ENCODE measurements at places on chromosomes 2 and 18. TPM values are rescaled to one million over a fixed set of nuclear protein-coding genes. Genes with fewer than 3 reads are reported as not detected.

GRCh38 chr2:29080886-29081743 is 6.8 kb upstream of the PCARE start:
- DNase-seq: no peak

- DNase-seq: peak; percentile 76
Observed at GRCh38 chr18:5628512-5629255, 84.9 kb upstream of the EPB41L3 start.

Gene PRR30
- not detected for total RNA-seq

Gene RAPGEF4
- 0.69 TPM for total RNA-seq

DNA sequence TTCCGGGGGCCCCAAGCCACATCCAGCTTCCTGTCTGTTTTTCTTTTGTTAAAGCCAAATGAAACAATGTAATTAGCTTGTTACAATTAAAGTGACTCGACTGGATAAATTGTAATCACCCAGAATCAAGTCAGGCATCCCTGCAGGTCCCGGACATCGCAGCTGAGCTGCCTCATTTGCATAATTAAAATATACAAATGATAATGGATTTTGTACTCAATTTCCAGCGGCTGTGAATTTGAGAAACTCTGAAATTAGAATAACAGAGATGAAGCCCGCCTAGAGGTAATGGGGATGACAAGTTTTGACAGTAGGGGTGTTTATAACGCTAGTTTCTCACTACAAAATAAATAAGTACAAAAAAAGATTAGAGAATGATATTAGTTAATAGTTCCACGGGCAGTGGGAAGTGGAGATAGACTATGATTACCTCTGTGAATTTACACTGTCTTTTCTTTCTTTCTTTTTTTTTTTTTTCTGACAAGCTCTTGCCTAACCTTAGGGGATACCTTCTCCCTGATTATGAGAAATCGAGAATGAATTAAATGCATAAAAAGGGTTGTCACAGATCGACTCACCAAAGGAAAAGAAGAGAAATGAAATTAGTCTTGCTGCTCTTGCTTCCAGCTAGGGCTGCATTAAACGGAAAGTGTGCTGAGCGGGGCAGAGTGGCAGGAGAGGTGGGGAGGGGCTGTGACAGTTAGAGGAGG is 82.6 kb upstream of the SKOR2 start:
- DNase-seq: no peak

GRCh38 chr18:52510139-52510538 is 170.1 kb downstream of the DCC start:
- no peak for DNase-seq

DNA sequence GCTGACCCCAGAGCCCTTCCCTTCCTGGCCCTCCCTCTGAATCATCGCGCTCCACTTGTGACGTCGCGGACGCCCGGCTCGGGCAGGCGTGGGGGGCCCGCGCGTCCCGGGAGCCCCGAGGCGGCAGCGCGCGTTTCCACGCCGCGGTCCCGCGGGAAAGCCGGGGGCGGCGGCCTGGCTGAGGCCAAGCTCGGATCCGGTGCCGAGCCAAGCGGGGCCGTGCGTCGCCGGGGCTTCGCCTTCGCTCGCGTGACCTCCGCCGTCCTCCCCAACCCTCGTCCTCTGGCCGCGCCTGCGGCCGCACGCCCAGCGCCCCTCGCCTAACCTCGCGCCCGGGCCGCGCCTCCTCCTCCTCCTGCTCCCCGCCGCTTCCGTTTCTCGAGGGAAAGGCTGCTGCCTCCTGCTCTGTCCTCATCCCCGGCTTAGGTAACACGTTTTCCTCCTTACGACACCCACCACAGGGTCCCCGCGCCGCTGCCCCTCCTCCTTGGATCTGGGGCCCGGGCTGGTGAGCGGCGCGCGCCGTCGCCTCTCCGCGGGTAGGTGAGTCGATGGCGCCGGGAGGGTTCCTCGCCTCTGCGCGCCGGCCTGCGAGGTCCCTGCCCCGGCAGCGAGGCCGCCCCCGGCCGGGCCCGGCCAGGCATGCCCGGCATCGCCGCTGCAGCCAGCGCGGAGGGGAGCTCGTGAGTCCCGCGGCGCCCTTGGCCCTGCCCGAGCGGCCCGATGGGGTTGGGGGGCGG is at the start of gene INPP1:
TSS of gene INPP1 (plus strand) at position 54 of the 740 bp plus-strand sequence. CDS start 16,514 bp downstream, outside the sequence.
- DNase-seq: peak; percentile 81

Gene ANKRD44
- 3.2 TPM for total RNA-seq

Gene SERPINB10
- total RNA-seq: not detected

Gene CD302
- 0.33 TPM for total RNA-seq

DNA sequence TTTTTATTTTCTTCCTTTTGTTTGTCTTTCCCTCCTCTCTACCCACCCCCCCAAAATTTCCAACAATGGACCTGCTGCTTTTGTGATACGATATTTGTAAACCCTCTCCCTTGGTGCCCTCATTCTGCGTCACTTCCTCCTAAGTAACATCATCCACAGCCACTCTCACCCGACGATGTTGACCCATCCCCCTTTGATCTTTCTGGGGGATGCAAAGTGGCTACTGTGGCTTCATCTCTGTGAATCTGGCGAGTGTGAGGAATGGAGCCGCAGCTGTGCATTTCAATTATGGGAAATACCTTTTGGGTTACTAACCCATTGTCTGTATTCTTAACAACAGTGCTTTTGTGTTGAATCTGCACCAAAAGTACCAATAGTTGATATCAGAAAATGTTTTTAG is 19.4 kb downstream of the ANTXR1 start:
- no peak for DNase-seq

Gene SPAST
- total RNA-seq: 31.6 TPM

- DNase-seq: no peak
Observed at GRCh38 chr2:129730979-129731378, 248.5 kb upstream of the RAB6C start.

Gene ALK
- total RNA-seq: 0.21 TPM

DNA sequence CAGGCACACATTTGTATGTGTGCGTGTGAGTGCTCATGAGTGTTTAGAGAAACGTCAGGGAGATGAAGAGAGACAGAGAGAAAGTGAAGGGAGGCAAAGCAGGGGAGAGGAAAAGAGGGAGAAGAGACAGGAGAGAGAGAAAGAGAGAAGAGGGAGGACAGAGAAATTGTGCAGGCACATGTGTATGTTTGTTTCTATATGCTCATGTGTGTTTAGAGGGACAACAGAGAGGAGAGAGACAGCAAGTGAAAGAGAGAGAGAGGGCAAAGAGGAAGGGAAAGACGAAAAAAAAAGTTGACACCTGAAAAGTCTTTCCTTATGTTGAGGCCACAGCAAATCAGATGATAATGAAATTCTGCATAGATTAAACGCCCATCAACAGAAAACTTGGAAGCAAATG is 541.1 kb downstream of the TNS1 start:
- DNase-seq: no peak

GRCh38 chr18:62777814-62778213 is 62.5 kb downstream of the PHLPP1 start:
- no peak for DNase-seq

- no peak for DNase-seq
Observed at GRCh38 chr18:50970006-50970405, 2.2 kb downstream of the ELAC1 start.

DNA sequence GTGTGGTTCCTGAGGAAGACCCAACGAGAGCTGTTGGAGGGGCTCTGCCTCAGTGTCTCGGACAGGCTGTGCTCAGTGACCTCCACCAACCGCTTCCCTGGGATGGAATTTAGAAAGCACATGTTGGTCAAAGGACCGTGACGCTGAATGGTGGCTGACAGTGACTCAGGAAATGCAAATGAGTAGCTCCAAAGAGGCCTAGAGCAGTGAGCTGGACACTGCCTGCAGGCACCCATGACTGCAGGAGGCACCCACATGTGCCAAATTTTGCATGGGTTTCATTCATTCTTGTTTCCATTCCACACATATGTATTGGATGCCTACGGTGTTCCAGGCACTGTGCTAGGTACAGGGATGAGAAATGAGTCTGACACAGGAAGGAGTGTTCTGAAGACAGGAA is 46.4 kb downstream of the ACKR3 start:
- no peak for DNase-seq

DNA sequence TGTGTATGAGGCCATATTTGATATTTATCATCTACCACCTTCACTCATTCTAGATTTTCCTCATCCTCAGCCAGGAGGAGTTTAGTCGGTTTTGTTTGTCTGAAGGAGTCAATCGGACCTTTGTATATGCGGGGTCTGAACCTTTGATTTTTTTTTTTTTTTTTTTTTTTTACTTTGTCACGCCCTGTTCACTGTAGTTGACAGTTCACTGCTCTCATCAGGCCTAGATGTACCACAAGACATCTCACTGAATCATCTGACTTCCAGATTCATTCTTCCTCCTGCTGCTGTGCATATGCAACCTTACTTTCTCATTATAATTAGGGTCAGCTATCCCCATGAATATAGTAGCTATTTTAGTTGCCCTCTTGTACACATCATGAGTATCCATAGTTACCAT is 133.2 kb downstream of the ARHGAP15 start:
- DNase-seq: no peak

DNA sequence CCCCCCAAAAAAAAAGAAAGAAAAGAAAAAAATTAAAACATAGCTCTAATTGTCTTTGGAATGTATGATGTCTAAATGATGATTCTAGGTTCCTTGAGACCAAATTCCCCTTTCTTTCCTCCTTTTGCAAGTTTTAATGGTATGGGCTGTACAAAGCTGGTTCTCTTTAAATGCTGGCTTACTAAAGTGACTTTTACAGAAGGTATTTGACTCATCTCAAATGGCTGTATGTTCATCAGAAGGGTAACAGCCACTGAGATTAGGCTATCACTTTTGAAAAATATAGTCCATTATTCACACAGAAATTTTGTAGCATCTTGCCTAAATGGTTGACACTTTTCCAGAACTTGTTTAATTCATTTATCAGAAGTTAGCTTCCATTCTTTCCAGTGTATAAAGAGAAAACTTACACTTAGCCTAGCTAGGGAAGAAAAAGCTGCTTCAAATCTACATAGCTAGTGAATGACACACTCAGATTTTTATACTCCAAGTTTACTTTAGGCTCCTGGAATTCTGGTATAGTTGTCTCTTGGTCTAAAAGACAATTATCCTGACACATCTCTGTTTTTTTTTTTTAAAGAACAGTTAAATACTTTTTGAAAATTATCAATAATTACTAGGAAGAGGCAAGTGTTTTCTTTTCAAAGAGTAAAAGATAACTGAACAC is 622.6 kb downstream of the LRP1B start:
- no peak for DNase-seq

Gene GPR39
- total RNA-seq: 6.2 TPM

DNA sequence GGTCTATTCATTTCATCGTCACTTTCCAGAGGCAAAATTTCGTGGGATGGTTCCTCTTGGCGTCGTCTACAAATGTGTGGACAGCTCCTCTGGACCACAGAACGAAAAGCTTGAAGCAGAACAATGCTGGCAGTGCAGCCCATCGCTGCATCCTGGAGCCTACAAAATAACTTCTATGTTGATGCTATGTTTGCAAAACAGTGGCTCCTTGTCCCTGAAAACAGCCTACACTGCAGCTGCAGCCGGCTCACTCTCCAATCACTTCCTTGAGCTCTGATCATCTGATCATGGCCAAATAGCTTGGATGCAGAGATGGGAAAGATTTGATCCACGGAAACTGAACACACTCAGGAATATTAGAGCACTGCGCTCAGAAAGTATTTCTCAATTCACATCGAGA is 60.0 kb downstream of the DOCK10 start:
- no peak for DNase-seq

GRCh38 chr2:46015671-46016070 is 281.5 kb upstream of the EPAS1 start:
- DNase-seq: no peak

Gene ST8SIA3
- 1.5 TPM for total RNA-seq

DNA sequence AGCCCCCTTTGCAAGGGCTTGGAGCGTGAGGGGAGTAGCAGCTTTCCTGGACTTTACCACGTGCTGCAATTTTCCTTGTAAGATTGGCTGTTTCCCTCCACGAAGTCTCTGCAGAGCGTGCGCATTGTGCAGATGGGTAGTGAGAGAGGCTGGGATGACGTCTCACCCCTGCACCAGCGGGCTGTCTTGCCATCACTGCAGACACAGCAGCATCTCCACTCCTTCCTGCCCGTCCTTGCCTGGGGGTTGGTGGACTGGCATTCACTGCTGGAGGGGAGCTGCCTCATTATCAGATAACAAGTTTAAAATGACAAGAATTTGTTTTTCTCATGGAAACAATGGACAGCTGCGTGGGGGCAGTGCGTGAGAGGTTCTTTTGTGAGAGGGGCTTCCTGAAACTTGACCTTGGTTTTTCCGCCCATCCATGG is 45.3 kb upstream of the HS6ST1 start:
- DNase-seq: no peak

DNA sequence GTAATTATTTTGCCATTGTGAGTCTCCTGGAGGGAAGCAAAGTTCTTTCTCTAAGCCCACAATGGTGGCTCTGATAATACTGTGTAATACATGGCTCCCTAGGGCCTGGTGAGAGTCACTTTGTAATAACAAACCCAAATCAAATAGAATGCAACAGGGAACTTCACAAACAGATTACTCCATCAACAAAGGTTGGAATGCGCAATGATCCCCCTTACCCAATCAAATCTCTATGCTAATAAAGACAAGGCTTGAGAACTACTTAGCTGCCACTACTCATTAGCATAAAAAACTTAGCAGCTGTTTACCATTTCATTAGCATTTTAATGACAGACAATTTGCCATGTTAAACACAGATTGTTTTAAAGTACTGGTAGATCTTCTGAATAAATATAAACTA is 285.6 kb upstream of the SESTD1 start:
- peak; percentile 16 for DNase-seq

- peak; percentile 76 for DNase-seq
Observed at GRCh38 chr2:237490009-237490711, 3.1 kb downstream of the MLPH start.
